ENCODE measurements at places on chromosomes 3 and 15. TPM values are rescaled to one million over a fixed set of nuclear protein-coding genes. Genes with fewer than 3 reads are reported as not detected.

Gene MGLL
- total RNA-seq: 19.6 TPM

Gene ALDH1A3
- total RNA-seq: 15.3 TPM

Gene MLF1
- 6.9 TPM for total RNA-seq

Gene ACKR2
- total RNA-seq: 12.5 TPM

Gene ANKUB1
- total RNA-seq: not detected

Measured in dermis lymphatic vessel endothelial cell (primary cell).